Activated naive CD8-positive, alpha-beta T cell treated with anti-CD3 and anti-CD28 coated beads, Interleukin-2, amount 50 U/mL, for 16 hours (primary cell): ENCODE measurements at places on chromosomes 3 and 15.

DNA sequence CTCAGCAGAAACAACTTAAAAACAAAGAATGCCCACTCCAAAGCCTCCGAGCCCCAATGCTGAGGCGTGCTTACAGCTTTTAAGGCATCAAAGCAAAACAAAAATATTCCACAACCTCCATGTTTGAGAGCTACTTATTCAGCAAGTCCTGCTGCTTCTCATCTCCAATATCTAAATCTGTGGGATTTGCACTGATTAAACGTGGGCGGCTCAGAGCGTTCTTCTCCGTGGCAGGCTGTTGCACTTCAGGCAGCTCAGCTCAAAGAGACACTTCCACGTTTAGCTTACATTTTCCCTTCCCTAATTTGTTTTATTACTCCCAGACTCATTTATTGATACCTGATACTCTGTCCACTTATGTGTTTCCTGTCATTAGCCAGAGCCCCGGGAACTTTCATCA lies 282.6 kb upstream of the MCTP2 start:
- DNase-seq: no peak

DNA sequence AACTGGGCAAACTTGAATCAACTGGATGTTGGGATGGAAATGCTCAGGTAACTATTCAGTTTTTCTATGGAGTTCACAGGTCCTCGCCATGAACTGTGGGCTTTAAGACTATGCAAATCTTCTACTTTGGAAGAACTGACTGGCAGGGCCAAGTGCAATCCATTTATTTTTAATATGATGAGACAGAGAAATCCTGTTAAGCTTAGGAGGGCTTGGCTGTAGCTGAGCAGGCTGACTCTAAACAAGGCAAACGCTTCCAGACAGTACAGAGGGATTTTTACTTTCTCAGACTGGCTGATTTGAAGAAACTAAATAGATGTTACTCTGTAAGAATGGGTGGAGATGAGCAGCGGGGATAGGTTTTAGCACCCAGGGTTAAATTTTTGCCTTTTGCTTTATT lies 194.2 kb upstream of the ICE2 start:
- DNase-seq: no peak

DNA sequence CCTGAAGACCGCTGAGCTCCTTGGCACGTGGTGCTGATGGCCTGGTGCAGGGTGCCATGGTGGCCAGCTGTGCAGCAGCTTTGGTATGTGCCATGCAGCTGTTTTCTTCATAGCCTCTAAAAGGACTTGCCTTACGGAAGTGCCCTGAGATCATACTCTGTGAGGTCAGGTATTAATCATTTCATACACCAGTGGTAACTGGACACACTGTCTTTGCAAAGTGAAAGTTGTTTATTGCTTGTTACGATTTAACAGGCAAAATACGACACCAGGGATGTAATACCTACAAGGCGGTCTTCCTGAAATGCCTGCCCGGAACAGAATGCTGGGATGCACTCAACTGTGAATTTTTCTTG lies 184.6 kb downstream of the ATP10A start:
- DNase-seq: no peak

GRCh38 chr15:67116742-67117141 lies 51.3 kb downstream of the SMAD3 start:
- DNase-seq: no peak

DNA sequence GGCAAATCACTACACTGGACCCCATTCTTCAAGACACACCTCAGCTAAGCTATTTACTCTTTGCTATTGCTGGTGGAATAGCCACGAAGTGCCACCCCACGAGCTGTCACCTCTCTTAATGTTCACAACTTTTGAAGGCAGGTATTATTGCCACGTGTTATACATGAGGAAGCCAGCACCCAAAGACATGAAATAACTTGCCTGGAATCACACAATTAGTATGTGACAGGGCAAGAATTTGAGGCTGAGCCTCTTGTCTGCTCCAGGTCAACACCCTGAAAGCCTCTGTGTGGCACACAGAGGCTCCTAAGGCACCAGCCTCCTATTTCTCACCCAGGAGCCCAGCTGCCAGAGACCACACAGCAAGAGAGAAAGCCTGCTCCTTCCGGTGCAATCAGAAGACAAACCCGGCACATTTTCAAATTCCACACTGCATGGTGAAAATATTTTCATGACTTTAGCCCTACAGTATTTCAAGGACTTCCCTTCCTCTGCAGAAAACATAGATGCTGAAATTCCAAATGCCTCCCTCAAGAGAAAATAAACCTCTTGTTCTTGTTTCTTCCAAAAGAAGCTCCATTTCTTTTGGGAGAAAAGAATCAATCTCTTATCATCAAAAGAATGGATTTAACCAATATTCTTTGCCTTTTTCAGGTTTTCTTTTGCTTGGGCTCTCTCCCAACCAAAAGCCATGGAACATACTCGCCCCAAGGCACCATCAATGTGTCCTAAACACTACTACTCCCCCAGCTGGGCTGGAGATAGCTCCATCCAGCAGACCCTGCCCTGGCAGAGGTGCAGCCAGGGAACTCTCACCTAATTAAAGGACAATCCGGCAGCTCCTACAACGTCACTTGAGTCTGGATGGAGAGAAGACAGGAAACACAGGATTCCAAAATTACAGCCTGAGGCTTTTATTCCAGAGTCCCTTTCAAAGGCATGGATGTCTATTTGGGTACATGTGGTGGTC lies 84.7 kb upstream of the THBS1 start:
- no peak for DNase-seq
